ENCODE measurements at places on chromosomes 16 and 17.

GRCh38 chr17:33674685-33675084, 381.6 kb upstream of the ASIC2 start:
- peak; percentile 56 for DNase-seq

DNA sequence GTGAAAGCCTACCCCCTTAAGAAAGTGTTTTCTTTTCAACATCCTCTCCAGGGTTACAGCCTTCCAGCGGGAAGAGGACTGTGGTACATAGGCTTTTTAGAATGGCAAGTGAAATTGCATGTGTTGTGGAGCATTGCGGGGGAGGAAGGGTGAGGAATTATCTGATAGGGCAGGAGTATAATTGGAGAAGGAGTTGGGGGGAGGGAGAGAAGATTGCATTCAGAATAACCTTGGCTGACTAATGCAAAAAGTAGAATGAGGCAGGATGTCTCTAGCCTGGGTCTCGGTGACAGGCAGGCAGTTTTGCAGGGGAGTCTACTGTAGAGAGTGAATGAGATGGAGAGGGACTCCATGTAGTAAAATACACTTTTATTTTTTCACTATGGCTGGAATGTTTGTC, 2.4 kb upstream of the CDH8 start:
- no peak for DNase-seq

DNA sequence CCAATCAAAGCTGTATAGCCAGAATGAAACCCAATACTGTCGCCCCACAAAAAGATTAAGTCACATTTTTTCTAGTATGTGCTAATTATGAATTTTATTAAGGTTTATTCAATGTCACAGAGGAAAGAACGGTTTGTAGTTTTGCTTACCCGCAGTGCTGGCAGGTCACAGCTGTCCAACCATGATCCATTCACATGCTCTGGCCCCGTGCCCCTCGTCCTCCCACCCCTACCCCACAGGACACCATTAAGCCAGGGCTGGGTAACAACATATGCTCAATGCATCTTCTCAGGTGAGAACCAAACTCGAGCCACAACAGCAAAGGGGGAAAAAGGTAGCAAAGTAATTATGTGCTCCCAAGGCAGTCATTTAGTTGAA, 589 bp upstream of the FBF1 start:
- no peak for DNase-seq

DNA sequence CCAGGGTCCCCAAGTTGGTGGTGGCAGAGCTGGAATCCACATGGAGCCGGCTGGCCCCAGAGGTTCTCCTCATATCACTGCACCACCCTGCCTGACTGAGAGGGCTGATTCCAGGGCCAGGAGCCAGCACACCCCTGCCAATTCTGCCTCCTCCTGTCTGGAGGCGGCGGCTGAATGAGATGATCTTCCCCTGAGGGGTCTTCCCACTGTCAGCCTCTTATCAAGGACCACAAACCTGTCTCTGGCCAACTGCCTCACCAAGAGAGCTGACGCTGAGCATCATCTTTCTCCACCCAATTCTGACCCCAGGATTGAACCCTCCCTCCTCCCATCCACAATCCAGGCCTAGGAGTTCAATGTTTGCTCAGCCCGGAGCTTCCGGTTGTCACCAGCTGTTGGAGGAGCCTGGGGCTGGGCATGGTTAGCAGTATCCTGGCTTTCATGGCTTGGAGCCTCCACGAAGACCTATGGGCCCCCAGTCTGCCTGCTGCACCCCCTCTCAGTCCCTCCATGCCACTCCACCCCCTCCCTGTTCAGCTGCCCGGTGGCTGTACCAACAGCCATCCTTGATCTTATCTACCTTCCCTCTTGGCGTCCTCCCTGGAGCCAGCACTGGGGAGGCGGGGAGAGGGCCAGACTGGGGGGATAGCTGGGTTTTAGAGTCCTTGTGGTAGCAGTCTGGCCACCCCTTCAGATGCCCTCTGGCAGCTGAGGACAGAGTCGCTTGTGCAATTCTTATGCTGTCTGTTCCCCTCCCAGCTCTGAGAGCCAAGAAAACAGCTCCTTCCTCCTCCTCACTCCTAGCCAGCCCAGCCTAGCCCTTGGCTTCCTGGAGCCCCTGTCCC, 25.6 kb downstream of the ABCC3 start:
- peak; percentile 39 for DNase-seq

DNA sequence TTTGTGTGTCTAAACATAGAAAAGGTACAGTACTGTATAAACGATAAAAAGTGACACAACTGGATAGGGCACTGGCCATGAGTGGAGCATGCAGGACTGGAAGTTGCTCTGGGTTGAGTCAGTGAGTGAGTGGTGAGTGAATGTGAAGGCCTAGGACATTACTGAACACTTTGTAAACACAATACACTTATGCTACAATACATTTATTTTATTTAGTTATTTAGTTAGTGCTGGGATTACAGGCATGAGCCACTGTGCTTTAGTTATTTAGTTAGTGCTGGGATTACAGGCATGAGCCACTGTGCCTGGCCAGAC, 4.6 kb downstream of the CFAP20 start:
- peak; percentile 82 for DNase-seq

- DNase-seq: no peak
Measured at GRCh38 chr16:68076560-68076959, 8.6 kb upstream of the NFATC3 start.

- DNase-seq: peak; percentile 39
Measured at GRCh38 chr17:48025904-48026501, 11.6 kb downstream of the COPZ2 start.

DNA sequence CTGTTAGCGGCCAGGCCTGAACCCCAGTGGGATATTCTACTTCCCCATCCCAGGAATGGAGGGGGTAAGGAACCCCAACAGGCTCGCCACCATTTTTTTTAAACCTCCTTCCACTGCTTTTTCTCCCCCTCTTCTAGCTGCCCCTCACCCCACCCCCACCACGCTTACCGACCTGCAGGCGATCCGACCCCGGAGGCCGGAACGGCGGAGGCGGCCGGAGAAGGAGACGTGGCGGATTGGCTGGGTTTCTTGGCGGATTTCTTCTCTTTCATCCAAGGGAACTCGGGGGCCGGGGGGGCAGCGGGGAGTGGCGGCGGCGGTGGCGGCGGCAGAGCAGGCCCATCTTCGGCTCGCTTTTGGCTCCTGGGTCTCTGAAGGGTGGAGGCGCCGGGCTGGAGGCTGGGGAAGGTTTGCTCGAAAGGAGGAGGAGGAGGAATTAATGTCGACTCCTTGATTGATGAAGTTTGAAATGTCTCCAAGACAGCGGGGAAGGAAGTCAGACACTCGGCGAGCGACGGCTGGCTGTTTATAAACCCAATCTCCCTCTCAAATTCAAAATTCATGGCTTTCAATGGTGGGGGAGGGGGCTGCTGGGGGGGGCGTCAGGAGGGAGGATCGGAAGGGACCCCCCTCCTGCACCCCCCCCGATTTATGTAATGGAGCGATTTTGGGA, 424 bp downstream of the HOXB2 start:
- peak; percentile 68 for DNase-seq

GRCh38 chr17:37081287-37081686, 132.5 kb downstream of the AATF start:
- no peak for DNase-seq

DNA sequence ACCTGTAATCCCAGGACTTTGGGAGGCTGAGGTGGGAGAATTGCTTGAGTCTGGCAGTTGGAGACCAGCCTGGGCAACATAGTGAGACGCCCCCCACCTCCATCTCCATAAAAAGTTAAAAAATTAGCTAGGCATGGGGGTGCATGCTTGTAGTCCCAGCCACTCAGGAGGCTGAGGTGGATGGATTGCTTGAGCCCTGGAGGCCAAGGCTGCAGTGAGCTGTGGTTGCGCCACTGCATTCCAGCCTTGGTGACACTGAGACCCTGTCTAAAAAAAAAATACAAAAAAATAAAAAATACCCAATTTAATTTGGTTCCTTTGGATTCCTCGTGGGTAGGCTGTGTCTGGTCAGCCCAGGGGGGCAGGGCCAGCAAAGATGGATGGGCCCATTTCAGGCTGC, 26.1 kb upstream of the TAC4 start:
- DNase-seq: no peak

DNA sequence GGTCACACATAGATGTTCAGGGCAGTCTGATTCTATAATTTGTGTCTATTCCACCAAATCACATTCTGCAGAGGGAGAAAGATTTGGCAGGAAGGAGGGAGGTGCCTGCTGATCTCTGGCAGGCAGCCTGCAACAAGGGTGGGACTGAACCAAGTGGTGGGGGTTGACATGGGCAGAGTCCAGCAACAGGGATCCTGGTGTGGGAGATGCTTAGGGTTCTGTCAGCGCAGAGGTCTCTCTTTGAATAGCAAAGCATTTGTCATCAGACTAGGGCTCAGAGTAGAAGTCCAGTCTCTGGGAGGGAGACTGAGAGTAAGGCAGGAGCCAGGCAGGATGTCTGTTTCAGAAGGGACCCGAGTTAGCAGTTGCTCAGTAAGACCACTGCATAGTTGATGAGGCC, 94.6 kb downstream of the UTP18 start:
- DNase-seq: no peak

GRCh38 chr17:78723957-78724356, 58.1 kb downstream of the CYTH1 start:
- DNase-seq: no peak

GRCh38 chr17:71850812-71851211, 270.0 kb upstream of the SOX9 start:
- no peak for DNase-seq

- DNase-seq: no peak
Measured at GRCh38 chr17:83145358-83145738, 65.9 kb downstream of the METRNL start.

DNA sequence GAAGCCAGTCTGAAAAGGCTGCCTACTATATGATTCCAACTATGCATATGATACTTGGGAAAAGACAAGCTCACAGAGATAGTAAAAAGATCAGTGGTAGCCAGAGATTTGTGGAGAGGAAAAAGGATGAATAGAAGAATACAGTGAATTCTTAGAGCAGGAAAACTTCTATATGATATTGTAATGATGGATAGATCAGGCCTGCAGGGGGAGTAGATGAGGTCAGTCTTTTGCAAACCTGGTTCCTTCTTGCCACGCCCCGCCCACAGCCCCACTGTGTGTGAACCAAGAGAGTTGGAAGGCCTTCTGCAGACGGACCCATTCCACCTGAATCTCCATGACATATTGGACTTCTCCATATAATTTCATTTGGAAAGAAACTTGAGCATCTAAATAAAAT, 761 bp upstream of the CCL8 start:
- no peak for DNase-seq

DNA sequence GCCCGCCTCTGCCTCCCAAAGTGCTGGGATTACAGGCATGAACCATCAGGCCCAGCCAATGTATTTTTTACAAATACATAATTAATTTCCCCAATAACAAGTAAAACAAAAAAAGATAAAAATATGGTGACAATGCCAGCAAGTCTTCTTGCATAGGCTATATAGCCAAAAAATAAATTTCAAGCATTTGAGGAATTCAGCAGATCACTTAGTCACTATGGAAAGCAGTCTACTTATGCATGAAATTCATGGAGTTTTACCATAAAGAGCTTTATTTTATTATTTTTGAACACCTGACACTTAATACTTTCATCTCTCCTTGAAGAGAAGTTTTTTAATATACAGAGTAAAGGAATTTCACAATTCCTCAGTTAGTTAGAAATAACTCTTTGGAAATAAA, 56.4 kb downstream of the BRIP1 start:
- peak; percentile 4 for DNase-seq

- no peak for DNase-seq
Measured at GRCh38 chr16:84765616-84766580, 53.9 kb upstream of the CRISPLD2 start.

- DNase-seq: no peak
Measured at GRCh38 chr16:685967-686366, 1.8 kb upstream of the JMJD8 start.

DNA sequence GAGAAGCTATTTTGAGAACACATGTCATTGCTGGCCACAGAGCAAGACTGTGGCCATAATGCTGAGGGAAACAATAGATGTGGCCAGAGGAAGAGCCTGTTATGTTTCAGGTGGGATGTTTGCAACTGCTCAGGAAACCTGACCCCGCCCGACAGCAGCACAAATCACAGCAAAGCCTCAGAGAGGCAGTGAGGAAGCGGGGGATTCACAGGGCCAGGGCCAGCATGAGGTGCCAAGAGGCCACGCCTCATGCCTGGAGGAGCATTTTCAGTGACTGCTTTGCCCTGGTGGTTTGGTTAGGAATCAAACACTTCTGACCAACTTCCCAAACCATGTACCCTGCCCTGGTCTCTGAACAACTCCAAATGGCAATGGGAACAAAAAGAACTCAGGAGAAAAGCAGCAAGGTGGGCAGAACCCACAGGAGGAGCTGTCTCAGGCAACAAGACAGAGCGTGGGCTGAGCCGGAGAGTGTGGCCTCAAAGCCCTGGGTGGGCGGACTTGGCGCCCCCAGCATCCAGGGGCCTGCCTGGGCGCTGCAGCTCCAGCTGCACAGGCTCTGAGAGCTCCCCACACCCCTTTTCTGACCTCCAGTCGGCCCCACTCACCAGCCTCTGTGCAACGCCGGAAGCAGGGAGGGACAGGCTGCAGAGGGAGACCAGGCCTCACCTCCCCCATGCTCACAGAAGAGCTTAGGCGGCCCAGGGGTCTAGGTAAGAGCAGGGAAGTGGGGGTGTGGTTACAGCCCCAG, 20.6 kb downstream of the HIC1 start:
- peak; percentile 52 for DNase-seq

DNA sequence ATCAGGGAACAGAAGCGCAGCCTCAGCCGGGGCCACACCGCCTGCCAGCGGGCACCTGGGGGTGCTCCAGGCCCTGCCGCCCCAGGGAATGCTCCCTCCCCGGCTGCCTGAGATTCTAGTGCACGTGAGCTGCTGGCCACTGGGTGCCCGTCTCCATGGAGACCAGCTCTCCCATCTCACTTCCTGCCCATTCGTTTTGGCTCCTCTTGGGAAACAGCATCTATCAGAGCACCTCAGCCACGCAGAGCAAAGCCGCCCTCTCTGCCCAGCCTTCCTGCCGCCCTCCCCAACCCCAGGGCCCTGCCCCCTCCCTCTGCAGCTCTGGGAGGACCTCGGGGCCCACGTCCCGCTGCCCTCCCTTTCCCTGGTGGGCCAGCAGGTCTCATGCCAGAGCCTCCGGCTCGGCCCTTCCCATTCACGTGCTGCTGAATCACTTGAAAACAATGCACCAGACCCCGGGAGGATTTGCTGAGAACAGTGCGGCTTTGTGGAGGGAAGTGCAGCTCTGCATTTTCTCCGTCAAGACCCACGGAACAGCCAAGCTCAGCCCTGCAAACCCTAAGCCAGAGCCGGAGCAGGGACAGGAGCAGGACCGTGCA, 19.4 kb downstream of the CEP295NL start:
- DNase-seq: peak; percentile 99

GRCh38 chr17:9436630-9437029, 139.0 kb downstream of the STX8 start:
- peak; percentile 53 for DNase-seq

DNA sequence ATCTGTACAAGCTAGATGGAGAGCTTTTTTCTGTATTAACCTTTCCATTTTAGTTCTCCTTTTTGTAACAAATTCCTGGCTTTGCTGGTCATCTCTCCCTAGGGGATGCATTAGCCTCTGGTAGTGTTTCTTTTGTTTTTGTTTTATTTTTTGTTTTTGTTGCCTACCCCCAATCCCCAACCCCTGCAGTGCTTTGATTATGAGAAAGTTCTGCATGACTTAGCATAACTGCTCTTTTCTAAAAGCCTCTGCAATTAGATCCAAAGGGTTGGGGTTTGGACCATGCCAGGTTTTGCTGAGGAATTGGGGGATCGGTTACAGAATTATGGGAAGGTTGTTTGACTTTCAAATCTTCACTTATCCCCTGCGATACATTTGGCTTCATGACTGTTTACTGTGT, 98.2 kb downstream of the ADAMTS18 start:
- no peak for DNase-seq
